Fibroblast of upper back skin (primary cell): ENCODE measurements at places on chromosomes 4 and X.

- peak; percentile 95 for DNase-seq
Measured at GRCh38 chr4:73679836-73680235, 59.6 kb upstream of the RASSF6 start.

- no peak for DNase-seq
Measured at GRCh38 chr4:89334311-89334710, 26.7 kb upstream of the GPRIN3 start.

GRCh38 chrX:13732246-13733067, 2.0 kb downstream of the TRAPPC2 start:
- DNase-seq = peak; percentile 40

DNA sequence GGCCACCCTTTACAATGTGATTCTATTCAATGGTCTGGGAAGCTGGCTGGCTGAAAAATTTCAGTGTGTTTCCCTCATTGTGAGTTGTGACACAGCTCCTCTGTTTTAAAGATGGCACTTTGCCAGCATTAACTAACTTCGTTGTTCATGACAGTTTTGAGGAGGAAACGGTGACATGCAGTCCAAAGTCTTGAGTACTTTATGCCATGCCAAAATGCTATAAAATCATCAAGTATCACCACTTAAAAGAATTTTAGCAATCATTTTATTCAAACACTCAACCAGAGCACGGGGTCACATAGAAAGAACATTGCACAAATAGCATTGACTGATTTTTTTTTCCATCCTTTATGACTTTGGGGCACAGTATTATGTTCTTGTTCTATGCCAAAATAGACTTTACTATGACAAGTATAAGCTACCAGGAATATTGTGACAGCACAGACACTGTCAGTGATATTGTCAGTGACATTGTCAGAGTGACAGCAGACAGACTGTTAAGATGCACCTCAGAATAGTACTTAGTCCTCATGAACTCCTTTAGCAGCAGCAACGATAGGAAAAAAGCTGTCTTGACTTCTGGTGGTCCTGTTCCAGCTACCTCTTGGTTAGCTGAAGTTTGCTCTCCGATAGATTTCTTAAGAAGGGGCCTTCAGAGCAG, 46.7 kb downstream of the CXCL13 start:
- DNase-seq = no peak

DNA sequence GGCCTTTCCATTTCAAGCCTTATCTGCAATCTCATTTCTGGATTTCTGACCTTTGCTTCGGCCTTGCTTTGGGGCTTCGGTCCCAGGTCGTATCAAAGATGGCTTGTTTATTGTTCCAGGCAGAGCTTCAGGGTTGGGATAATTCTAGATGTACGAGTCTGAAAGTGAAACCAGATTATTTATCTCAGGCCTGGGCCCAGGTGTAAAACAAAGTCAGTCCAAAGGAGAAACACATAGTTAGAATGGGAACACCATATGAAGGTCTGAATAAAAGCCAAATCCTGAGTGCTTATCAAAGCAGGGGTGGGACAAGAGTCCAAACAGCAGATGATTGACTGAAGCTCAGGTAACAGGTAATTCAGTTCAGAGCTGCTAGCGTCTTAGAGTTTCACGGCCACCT, 17.1 kb downstream of the PRIMPOL start:
- DNase-seq = no peak

DNA sequence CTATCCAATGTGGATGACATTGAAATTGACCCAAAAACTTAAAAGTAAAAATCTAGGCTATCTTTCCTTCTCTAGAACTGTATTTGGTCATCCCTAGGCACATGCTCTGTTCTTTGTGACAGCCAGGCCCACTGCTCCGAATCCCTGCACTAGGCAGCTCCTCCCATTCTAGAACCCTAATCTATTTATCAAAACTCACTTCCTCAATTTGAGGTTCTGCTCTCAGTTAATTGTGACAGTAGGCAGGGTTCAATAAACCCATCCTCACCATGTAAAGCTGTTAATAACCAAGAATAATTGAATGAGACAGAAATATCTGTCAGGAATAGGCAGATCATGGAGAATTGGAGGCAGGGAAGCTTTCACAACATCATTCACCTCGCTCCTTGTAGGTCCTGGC, 51.9 kb upstream of the IRF2 start:
- DNase-seq = no peak

DNA sequence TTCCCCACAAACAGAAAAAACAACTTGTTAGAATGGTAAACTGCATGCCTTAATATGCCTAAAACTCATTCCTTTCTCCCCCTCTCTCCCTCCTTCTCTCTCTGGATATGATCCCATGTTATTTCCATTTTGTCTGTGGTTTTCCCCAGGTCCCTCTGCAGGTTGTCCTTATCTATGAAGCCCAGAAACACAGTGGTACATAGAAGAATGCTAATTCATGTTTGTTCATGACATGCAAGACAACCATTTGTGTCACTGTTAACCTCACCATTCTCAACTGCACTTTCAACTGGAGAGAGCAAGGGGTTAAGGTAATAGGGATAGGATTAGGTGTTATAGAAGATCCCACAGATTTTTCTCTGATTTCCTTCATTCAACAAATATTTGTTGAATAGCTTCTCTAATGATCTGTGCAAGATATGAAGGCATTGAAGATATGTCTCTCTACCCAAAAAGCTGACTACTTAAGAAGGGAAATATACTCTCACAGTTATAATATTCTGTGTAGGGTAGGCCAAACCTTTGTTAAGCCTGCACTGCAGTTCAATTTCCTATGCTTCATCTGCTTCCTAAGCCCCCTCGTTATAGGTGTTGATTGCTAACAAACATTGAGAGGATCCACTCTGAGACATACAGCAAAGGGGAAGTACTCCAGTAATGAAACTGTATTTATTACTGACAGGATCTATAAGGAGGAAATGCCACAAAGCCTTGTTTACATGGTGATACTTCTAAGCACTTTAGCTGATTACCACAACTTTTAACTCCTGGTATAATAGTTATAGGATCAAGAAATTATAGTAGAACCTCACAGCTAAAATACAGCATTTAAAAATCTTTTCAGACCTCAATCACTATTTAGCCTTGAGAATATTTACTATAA, 96.1 kb downstream of the FRYL start:
- DNase-seq = no peak

DNA sequence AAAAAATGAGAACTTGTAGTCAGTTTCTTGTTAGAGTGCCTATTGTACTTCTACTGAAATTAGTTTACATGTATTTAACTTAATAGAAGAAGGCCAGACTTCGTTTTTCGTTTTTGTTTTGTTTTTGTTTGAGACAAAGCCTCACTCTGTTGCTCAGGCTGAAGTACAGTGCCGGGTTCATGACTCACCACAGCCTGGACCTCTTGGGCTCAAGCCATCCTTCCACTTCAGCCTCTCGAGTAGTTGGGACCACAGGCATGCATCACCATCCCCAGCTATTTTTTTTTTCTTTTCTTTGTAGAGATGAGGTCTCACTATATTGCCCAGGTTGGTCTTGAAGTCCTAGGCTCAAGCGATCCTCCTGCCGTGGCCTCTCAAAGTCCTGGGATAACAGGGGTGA, 793.9 kb downstream of the ADGRL3 start:
- DNase-seq = peak; percentile 71

DNA sequence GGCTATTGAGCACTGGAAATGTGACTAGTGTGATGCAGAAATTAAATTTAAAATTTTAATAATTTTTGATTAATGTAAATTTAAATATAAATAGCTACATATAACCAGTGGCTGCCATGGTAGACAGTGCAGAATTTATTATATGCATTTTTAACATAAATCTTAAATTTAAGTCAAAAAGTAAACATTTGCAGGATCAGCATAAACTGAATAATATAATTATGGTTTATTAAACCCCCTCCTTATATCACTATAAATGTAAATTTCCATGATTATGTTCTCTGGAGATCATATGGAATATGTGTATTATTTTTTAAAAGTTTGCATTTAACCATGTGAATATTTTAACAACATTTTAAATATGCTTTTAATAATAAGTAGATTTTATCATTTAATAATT, 155.8 kb downstream of the TEX13C start:
- no peak for DNase-seq

- no peak for DNase-seq
Measured at GRCh38 chrX:33129607-33130006, 81.7 kb downstream of the DMD start.

DNA sequence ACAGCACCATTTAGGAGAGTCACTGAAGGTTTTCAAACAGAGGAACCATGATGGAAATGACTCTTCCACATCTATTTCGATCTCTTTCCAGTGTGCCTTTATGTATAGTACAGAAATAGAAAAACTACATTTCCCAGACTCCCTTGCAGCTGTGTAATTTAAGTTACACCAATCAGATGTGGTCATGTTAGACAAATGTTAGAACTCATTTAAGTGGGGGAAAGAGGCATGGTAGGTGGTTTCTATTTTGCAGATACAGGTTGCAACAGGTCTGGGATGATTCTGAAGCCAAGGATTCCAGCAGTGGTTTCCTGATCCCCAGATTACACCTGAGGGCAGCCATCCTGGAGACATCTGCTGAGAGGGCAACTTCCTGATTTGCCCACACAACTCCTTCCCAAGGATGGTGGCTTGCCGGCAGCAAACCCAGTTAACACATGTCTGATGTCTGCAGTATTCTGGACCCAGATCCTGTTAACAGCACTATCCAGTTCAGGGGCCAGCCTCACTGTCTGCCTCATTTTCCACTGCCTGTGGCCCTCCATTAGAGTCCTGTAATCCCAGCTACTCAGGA, 38.7 kb upstream of the PDK3 start:
- DNase-seq = no peak

GRCh38 chrX:106903291-106903824, at the start of gene RIPPLY1:
Gene RIPPLY1 (minus strand): TSS chrX:106903341. CDS start chrX:106903287, 54 bp downstream.
- no peak for DNase-seq

DNA sequence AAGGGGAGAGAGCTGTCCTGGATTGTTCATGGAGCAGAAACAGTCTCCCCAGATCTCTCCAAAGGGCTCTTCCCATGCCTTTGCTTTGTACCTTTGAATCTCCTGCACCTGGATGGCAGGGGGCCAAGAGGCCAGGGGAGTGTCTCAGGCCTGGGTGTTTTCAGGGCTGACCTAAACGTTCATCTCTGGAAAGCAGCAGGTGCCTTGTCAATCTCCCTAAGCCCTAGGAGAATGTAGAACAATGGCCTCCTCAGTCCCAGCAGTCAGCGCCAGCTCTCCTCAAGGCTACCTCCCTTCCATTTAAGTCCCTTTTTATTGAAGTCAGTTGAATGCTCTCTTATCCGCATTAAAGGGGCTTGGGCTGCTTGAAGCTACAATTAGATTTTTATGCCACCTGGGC, 31.2 kb upstream of the NSUN7 start:
- DNase-seq = no peak

DNA sequence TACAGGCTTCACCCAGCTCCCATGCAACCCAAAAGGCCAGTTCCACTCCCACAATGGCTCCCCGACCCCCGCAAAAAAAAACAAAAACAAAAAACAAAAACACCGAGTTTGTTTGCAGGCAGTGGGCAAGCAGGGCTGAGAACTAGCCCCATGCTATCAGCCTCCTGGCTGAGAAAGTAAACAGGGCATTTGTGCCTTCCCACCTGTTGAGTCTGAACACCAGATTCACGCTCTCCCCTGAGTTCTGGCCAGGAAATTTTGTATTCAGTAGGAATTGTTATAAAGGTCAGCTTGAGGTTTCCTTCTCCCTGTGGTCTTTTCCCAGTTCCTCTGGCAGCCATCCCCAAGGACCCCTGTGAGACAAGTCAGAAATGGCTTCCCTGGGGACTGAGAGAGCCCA, 1066.5 kb downstream of the GLUD2 start:
- DNase-seq = no peak

- peak; percentile 3 for DNase-seq
Measured at GRCh38 chr4:6087669-6088341, 69.6 kb upstream of the C4orf50 start.

DNA sequence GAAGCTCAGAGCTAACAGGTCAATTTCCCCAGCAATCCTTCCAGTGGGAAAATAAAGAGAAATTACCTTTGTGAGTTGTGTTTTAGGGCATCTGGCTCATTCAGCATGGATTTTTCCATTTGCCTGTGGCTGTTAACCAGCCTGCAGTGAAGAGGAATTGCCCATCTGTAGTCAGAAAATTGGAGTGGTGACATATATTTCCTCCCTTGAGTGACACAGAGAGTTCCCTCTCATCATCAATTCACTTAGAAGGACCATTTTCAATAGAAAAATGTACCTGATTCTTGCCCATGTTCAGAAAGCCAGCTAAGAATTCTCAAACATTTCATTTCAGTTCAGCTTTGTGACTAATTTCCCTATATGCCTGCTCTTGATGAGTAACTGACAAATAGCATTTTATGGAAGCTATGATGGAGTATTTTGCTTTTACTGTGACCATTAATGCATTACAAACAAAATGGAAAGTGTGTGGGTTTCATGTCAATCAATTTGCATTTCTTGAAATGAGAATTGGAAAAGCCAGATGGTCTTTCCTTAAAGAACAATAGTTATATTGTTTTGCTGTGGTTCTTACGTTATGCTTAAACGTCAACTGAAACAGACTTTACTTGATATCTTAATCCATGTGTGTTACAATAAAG, 155.8 kb downstream of the NWD2 start:
- DNase-seq = no peak

DNA sequence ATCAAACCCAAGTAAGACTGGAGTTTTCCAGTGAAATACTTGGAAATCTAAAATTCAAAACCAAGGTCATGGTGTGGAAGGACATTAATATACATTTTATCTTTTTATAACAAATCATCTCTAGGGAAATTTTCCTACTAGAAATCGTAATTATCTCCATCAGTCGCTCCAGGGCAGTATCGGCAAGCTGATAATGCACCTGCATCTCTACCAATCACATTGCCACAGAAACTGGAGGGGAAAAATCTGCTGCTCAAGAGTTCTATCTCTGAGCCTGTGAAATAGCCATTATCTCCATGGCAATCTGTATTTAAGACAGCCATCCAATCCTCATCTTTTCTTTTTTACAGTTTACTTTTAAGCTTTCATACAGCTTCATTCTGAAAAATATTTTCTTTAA, 538.3 kb upstream of the GALNT7 start:
- DNase-seq = no peak

DNA sequence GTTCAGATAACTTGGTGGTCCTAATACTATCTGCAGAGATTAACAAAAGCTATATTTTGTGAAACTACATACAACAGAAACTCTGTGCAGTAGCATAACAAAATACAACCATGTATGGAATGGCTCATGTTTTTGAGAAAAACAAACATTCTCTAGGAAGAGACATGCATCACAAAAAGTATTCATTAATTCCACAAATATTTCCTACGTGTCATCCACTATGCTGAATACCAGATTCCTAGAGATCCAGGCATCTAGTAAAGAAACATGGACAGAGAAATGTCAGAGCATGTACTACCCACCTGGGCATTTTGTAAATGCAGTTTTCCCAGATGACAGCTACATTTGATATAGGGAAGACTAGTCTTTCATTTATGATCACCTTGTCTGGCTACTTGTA, 248.1 kb downstream of the OPHN1 start:
- DNase-seq = peak; percentile 9
